ENCODE measurements at places on chromosomes 7 and 10.

- DNase-seq = no peak
Observed at GRCh38 chr7:117672453-117672852, 192.6 kb downstream of the CFTR start.

- no peak for DNase-seq
Observed at GRCh38 chr10:27815261-27815660, 69.6 kb upstream of the MKX start.

- no peak for DNase-seq
Observed at GRCh38 chr10:128210215-128211063, 84.2 kb upstream of the MKI67 start.

GRCh38 chr7:26787701-26788100, 76.7 kb downstream of the SKAP2 start:
- no peak for DNase-seq

DNA sequence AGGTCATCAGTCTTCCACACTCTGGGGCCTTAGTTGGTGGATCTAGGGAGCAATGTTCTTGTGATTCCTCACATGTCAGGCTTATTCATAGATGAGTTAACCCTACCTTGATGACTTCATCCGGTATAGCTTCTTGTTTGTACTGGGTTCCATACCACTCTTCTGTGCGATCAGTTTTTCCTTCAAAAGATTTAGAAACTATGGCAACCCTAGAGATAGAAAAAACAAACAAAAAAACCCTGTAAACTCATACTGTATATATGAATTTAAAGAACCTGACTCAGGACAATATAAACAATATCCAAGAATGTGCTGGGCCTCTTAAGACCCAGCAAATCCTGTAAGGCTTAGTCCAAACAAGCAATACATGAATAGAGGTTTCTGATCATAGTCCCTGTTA, 83.5 kb downstream of the IDE start:
- no peak for DNase-seq

GRCh38 chr7:86653919-86654659, 10.4 kb downstream of the GRM3 start:
- DNase-seq = no peak

Measured in NAMALWA (cell line).